Mucosa of descending colon (tissue), 3 donors: ENCODE measurements at places on chromosomes 6 and 20. TPM values are rescaled to one million over a fixed set of nuclear protein-coding genes. Genes with fewer than 3 reads are reported as not detected.

Gene RSPH3
- total RNA-seq: 23.1 TPM

Gene DEF6
- total RNA-seq: 13.7 TPM

Gene BHLHE23
- total RNA-seq: not detected

Gene DEFB132
- not detected for total RNA-seq

DNA sequence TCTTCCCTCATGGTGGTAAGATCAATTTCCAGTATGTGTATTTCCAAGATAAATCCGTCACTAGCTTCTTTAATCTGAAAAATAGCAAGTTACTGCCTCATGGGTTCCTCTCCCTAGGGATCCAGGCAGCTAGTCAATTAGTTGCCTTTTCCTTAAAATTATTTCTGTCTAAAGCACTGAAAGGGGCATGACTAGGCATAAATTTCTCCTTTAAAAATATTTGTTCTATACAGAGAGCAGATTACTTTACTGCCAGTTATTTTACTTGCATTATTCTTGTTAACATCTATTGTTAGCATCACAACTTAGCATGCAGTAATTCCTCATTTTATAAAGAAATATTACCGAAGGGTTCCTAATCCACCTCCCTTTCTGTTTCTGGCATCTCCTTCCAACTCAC is 1.4 kb downstream of the MTCL3 start:
- no peak for DNase-seq

DNA sequence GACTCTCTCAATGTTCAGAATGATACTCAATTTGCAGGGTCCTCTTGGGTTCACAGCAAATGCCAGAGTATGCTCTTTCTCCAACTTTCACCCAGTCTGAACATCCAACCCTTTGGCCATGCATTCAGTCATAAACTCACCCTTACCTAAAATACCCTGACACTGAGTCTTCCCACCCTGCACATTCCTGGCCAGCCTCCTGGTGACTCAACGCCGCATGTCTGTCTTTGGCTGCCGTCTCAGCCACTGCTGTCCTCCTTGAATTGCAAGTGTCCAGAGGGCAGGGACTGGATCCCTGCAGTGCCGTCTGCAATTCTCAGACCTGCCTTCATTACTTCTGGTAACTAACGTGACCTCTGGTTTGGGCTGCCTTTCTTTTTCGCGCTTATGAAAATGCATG is 593.4 kb downstream of the QKI start:
- DNase-seq: no peak

DNA sequence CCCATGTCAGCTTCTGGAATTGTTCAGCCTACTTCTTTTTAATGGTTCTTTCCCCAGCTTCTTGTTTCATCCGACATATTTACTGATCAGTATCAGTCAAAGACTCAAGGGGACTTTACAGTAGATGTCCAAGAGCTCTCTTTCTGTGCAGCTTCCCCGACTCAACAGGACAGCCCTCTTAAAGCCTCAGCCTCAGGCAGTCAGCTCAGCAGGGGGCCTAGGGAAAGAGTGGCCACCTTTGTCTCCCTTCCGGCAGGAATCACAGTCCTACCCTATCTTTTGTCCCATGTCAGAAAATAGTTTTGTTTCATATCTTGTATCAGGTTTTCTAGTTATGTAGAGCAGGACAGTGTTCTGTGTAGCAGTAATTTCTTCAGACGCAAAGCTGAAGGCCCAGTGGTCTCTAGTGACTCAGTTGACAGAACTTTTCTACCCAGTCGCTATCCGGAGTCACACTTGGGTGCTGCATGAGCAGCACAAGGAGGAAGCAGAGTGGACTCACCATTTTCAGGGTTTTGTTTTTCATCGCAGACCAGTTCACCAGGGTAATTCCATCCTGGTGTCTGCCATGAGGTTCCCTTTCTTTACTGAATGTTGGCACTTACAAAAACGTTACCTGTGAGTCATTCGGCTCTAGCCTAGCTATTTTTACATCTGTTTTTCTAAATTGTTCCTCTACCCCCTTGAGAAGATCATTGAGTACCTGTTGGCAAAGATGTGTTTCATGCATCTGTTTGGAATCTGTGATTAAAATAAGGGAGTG is 47.7 kb downstream of the SPATA2 start:
- DNase-seq: no peak

GRCh38 chr6:135675026-135675425 is 176.5 kb upstream of the PDE7B start:
- DNase-seq: no peak

GRCh38 chr6:104788400-104788799 is 71.3 kb downstream of the HACE1 start:
- no peak for DNase-seq

DNA sequence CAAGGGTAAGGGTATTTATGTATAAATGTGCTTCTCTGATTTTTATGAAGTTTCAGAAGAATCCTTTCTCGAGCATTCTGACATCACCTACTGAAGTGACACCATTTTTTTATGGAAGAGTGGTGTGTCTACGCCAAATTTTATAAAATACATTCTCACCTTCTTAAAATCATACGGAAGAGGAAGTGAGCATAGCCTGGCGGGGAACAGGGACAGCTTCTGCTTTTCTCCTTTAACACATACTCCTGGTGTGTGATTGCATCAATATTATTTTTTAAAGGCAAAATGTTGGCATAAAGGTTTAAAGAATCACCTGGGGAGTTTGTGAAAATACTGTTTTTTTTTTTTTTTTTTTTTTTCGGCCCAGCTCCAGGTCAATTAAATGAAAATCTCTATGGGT is 733.6 kb upstream of the MAN1A1 start:
- DNase-seq: no peak
